Activated CD8-positive, alpha-beta T cell treated with anti-CD3 and anti-CD28 coated beads for 36 hours (primary cell): ENCODE measurements at places on chromosomes 6 and 20.

GRCh38 chr6:33896391-33897188, 92.8 kb upstream of the MLN start:
- no peak for DNase-seq

- peak; percentile 84 for DNase-seq
Observed at GRCh38 chr6:166488076-166488685, 98.3 kb downstream of the RAMACL start.

- DNase-seq = no peak
Observed at GRCh38 chr20:49483696-49484123, 1.2 kb upstream of the KCNB1 start.

GRCh38 chr20:33578510-33578909, 83.6 kb upstream of the C20orf144 start:
- no peak for DNase-seq

DNA sequence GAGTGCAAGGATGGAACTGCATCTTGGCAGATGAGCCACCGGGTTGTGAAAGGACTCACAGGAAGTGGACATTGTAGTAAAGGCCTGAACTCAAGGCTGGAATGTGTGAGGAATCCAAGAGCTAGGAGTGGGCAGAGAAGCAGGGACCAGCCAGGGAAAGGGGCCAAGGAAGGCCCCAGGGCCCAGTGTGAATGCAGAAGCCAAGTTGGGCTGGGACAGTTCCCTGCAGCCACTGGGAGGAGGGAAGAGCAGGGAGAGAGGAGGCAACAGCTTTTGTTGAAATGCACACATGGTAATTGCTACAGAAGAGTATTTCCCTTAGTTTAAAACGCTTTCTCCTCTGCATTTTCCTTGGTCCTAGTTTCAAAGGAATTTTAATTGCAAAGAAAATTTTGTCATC, 34.6 kb downstream of the CDH22 start:
- no peak for DNase-seq

DNA sequence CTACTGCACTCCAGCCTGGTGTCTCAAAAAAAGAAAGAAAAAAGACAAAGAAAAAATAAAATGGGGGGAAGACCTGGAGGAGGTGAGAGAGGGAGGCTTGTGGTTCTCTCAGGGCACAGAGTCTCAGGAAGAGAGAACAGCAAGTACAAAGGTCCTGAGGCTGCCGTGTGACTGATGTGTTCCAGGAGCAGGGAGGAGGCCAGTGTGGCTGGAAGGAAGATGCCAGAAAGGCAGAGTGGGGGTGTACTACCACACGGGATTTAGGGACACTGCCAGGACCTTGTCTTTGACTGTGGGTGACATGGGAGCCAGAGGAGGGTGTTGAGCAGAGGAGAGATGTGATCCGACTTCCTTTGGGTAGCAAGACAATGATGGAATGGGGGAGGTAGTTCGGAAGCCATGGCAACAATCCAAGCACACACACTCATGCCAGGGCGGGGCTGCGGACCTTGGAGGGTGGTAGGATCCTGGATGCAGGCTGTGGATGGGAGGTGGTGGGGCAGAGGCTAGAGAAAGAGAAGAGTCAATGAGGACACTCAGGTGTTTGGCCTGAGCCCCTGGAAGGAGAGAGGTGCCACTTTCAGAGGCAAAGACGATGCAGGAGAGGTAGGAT, 136.4 kb upstream of the PTPN1 start:
- no peak for DNase-seq

GRCh38 chr20:5626603-5627002, 123.6 kb upstream of the SHLD1 start:
- no peak for DNase-seq

DNA sequence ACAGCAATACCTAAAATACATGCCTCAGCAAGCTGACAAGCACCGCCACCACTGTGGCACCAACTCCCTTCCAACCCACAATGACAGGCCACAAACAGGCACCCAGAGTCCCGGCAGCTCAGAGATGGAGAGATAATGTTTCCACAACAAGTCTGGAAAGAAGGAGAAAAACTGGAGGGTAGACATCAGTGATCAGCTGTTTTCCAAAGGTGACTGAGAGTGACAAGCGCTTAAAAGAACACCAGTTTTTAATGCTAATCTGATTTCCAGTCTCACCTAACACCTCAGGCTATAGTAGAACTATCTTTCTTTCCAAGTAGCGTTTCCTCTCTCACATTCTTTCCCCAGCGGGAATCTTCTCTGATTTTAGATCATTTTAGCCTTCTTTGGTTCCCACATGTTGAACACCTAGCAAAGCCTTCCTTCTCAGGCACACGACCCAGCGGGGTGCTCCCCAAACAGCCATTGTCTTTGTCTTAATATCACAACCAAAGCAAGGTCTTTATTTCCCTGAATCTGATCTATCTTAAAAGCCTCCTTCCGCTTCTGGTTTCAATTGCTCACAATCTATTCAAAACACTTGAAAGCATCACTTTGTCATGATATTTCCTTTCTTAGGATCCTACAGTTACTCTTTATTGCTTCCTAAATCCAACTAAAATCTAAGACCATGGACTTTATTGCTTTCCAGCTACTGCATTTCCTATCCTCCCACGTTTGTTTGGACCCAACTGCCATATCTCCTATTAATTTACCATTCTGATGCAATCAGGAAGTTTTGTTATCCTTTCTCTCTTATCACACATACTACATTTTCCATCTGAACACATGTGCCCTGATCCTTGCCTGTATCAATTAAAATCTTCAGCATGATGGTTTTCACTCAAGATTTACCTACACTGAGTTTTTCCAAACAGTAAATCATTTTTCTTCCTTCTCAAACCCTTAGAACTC, 282.7 kb downstream of the ADGB start:
- DNase-seq = no peak

- no peak for DNase-seq
Observed at GRCh38 chr20:16052456-16052855, 520.8 kb downstream of the KIF16B start.

DNA sequence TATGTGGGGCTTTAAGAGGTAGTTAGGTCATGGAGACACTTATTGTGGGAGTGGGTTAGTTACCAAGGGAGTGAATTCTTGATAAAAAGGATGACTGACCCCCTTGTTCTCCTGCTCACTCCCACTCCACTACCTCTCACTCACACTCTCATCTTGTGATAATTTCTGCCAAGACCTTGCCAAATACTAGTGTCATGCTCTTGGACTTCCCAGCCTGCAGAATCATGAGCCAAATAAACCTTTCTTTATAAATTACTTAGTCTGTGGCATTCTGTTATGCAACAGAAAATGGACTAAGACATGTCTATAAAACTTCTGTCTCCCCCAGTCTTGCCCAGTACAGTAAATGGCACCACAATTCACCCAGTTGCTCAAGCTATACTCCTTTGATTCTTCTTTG, 93.3 kb downstream of the COL21A1 start:
- DNase-seq = no peak
